Gastroesophageal sphincter (tissue), 4 donors: ENCODE measurements at places on chromosomes 12 and 14.

DNA sequence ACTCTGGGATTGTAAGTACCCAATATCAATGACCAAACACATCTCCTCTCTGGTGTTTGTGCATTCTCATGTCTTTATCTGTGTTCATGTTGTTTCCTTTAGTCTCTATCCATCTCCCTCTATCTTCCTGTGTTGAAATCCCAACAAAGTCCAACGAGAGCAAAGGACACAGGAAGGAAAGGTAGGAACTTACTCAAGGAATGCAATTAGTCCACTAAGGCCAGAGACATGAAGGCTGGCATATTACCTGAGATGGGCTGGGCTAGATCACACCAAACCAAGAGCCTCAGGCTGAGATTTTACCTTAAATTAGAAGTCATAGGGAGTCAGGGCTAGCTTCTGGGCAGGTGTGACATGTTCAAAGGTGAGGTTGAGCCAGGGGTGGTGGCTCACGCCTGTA lies 14.3 kb upstream of the LGALS3 start:
- ATAC-seq: no peak

- ATAC-seq: no peak
Measured at GRCh38 chr12:51744957-51745356, 103.6 kb downstream of the FIGNL2 start.

GRCh38 chr12:48592591-48593086 lies 22.8 kb upstream of the LALBA start:
- ATAC-seq: no peak

- no peak for ATAC-seq
Measured at GRCh38 chr12:20620261-20620660, 74.9 kb upstream of the SLCO1C1 start.

DNA sequence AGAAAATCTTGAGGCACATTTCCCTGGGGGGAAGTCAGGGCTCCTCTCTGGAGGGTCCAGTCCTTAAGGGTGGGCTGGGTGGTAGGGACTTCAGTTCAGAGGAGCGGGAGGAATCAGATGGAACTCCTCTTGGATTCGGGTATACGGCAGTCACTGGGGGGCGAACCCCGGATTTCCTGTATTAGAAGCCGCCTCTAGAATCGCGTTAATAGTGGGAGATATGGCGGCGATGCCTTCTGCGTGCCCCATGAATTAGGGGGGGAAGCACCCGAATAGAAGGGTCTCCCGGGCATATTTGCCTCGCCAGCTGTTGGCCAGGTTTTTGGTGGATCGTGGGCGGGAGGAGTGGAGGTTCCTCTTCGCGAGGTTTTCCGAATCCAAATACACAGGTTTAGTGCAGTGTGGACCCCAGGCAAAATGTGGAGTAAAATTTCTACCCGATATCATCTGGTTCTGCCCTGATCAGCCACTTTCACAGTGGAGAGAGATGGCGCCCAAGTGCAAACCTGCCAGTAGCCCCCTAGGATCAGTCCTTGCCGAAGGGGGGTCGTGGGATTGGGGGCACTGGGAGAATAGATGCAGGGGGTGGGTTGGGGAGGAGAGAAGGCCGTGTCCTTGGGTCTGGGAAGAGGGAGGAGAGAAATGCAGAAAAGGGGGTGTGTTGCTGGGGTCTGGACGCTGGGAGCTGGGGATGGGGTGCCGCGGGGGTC lies 628 bp downstream of the MEG3 start:
- no peak for ATAC-seq

DNA sequence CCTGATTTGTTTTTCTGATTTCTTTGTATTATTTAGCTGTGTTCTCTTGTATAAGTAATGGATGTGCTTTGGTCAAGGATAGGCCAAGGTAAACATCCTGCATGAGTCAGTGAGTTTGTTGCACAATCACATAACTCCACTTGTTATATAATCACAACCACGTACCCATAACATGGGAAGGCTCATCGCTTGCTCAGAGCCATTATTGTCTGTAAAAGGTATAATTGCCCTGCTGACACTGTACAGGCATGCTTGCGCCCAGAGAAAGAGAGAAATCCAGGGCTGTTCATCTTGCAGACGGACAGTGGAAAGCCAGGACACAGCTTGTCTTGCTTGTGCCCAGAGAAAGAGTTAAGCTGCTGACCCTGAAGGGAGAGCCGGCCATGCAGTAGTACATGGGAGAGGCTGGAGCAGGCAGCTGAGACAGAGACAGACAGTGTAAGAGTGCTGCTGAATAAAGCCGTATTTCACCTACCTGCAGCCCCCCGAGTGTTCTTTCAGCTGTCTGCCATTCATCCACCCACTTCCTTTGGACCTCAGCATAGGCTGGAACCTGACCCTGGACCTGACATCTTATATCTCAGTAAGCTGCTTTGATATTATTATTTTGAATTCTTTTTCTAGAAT lies 174.7 kb upstream of the DAAM1 start:
- ATAC-seq: no peak

DNA sequence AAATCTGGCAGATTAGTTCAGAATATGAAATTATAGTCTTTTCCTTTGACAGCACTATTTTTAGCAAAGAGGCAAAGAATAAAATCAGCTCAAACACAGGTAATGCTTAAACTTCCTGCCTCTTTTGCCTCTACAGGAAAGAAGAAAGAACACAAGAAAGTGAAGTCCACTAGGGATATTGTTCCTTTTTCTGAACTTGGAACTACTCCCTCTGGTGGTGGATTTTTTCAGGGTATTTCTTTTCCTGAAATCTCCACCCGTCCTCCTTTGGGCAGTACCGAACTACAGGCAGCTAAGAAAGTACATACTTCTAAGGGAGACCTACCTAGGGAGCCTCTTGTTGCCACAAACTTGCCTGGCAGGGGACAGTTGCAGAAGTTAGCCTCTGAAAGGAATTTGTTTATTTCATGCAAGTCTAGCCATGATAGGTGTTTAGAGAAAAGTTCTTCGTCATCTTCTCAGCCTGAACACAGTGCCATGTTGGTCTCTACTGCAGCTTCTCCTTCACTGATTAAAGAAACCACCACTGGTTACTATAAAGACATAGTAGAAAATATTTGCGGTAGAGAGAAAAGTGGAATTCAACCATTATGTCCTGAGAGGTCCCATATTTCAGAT lies 17.4 kb downstream of the TMPO start:
- ATAC-seq: no peak

DNA sequence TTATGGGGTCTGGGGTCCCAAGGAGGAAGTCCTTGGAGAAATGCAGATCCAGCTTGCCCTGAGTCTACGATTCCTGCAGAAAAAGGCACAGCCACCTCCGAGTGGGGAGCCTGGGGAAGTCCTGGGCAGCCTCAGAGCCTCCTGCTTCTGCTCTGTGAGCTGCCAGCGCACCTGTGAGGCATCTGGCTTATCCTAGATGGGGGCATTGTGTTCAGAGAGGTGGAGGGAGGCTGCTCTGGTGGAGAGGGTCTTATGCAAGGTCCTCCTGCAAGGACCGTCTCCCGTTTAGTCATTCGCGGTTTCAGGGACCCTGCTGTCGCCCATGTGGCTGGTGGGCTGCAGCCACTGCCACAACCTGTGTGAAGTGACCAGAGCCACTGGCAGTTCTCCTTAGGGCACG lies 53.0 kb upstream of the PRMT8 start:
- ATAC-seq: no peak

DNA sequence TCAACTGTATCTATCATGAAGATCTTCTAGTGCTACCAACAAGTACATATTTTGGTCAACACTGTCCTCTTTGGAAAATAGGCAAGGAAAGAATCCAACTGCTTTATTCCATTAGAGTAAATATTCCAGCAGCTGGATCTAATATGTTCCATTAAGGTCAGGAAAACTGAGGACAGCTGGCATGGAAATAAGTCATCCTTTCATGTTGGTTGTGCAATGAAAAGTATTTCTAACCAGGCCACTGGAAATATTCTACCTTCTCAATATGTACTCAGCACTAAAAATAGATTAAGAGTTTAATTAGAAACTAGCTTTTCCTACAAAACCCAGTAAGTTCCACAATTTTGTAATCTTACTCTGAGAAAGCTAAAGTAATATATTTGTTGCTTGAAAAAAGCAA lies 19.6 kb downstream of the HIGD1C start:
- ATAC-seq: no peak

- ATAC-seq: no peak
Measured at GRCh38 chr14:59316151-59316830, 127.8 kb downstream of the DAAM1 start.

- no peak for ATAC-seq
Measured at GRCh38 chr12:131458931-131459772, 251.7 kb upstream of the SFSWAP start.

DNA sequence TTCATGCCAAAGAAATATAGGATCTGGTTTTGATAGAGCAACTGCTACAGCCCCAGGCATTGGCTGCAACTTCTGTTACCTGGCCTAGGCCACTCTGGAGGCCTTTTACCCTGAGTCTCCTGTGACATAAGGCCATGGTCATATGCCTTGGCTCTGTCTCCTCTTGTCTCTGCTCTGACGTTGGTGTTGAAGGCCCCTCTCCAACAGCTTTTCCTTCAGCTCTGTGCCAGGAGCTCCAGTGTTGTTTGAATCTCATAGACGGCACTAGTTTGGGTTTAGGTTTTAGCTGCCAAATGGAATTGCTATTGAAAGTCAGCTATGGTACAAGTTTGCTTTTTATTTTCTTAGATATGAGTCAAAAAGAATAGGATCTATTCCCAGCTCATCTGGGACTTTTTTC lies 41.1 kb downstream of the TTLL5 start:
- no peak for ATAC-seq

DNA sequence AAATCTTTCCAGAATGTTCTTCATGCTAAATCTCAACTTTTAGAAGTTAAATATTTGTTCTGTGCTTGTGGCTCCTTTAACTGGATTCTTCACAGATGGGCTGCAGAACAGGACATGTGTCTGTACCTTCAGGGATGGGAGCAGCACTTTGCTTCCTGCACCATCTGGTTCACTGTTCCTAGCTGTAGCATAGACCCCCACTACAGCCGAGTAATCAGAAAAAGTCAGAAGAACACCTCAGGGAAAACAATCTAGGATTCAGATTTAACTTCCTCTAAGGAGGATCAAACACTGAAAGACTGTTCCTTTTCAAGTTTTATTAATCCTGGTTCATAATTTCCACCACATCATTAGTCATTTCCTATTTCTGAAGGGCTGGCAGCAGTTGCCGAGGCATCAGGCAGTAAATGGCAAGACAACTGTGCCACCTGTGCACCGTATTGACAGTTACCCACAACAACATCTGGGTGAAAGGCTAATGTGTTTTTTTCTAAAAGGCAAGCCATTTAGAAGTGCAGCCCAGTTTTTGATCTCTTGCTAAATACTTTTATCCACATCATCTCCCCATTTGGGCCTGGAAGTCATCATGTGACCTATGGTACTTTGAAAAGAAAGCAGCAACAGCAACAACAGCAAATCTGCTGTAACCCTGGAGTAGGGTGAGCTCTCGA lies 212.8 kb upstream of the BMP4 start:
- ATAC-seq: peak; percentile 11

- peak; percentile 25 for ATAC-seq
Measured at GRCh38 chr12:117189725-117190209, 503 bp downstream of the FBXO21 start.

DNA sequence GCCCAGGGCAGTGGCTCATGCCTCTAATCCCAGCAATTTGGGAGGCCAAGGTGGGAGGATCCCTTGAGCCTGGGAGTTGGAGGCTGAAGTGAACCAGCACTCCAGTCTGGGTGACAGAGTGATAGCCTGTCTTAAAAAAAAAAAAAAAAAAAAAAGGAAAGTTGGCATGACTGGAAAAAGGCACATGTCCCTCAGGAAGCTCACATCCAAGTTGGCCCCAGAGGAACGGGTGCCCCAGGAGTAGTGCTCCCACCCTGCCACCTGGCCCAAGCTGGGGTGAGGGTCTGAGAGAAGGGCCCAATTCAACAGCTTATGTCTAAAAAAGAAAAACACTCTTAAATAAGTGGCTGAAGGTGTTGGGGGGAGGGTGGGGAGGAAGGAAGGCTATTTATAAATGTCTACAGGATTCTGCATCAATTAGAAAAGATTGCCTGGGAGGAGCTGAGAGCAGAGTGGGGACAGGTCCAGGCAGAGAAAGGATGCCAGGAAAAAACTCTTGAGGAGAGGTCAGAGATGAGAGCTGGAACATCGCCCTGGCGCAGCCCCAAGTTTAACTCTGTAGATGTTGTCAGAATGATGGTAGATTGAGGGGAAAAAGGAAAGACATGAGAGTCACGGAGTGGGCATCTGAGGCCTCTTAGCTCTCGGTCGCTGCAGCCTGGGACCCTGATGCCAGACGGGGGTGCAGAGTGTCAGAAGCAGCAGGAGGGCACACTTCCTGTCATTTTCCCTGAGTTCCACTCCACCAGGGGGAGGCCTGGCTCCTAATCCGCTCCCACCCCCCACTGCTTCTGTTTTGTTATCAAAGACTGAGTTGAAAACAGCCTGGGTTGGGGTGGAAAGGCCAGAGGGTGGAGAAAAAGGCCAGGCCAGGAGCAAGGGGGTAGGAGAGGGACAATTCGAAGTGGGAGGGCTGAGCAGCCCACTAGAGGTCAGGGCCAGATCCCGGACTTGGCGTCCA lies 7.3 kb downstream of the SPRYD3 start:
- peak; percentile 49 for ATAC-seq

- no peak for ATAC-seq
Measured at GRCh38 chr14:33844118-33844517, 106.8 kb downstream of the EGLN3 start.

DNA sequence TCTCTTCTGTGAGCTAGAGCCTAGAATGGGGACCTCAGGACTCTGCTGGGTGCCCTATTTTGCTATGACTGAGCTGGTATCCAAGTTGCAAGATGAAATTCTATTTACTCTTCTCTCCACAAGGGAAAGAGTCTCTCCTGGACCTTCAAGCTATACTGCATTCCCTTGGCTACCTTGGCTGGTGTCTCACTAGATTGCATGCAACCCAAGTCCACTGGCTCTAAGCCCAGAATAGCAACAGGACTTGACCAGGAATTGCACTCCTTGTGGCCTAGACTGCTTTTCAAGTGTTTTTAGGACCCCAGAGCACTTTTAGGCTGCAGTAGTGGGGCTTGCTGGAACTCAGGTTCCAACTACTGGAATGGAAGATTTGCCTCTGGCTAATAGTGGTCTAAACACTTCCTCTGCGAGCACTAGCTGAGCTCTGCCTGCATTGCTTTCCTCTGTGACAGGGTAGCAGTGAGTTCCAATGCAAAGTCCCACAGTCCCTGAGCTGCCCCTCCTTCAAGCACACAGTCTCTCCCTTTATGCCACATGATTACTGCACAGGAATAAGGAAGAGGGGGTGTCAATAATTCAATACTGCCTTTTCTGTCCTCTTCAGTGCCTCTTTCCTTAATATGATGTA lies 1009.1 kb upstream of the FLRT2 start:
- ATAC-seq: no peak

DNA sequence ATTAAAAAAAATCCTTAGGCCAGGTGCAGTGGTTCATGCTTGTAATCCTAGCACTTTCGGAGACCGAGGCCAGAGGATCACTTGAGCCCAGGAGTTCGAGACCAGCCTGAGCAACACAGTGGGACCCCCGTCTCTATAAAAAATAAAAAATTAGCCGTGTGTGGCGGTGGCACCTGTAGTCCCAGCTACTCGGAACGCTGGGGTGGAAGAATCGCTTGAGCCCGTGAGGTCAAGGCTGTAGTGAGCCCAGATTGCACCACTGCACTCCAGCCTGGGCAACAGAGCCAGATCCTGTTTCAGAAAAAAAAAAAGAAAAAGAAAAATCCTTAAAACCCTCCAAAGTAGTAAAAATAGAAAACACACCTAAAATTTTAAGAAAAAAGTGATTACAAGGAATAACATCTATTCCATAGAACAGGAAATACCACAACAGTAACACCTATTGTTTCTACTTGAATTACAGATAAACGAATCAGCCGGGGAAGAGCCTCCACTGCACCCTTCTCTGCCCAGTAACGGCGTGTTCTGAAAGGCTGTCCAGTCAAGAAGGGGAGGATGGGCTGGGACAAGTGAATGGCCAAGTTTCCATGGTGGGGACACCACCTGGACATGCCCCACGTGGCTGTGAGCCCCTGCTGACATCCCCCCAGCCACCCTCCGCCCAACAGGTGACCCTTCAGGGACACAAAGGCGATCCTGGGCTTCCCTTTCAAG lies 17.8 kb downstream of the POLE start:
- ATAC-seq: no peak
